ENCODE measurements at places on chromosomes 3 and 15.

DNA sequence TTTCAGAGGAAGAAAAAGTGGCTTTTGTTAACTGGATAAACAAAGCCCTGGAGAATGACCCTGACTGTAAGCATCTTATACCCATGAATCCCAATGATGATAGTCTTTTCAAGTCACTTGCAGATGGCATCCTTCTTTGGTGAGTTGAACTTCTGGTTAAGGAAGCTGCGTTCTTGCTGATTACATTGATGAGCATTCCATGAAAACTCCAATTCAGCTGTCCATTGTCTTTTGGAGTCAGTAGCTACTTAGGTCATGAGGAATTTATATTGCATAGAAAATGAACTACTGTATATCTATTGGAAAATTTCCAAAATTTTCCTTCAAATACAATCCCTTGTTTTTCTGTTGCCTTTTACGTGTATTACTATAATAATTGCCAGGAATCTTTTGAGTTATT is 47.7 kb upstream of the TRPC1 start:
- no peak for DNase-seq

DNA sequence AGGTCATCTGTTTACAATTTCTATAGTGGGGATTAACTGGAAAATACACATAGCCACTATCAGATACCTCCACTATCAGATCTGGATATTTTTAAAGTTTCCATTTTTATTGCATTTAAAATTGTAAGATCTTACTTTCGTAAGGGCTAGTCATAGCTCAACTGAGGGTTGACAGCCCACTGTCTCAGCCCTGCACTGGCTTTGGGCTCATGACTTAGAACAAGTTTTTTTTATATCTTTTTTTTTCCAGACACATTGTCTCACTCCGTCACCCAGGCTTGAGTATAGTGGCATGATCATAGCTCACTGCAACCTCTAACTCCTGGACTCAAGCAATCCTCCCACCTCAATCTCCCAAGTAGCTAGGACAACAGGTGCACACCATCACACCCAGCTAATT is 48.8 kb upstream of the DNAJC13 start:
- no peak for DNase-seq

DNA sequence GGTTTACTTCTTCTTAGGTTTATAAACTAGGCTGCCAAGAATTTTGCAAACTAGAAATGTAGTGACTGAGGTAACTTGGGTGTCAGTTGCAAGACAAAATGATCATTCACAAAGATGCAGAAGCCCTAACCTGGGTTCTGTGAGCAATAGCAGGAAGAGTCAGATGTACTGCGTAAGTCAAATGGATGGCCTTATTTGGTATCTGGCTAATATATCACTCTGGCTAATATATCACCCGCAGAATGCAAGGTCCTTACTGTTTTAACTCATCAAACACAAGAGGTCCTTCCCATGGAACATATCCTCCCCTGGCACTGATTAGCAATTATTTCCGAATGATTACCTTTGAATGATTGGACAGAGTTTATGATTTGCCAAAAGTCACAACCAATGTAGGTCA is 37.4 kb downstream of the RBMS3 start:
- peak; percentile 29 for DNase-seq

DNA sequence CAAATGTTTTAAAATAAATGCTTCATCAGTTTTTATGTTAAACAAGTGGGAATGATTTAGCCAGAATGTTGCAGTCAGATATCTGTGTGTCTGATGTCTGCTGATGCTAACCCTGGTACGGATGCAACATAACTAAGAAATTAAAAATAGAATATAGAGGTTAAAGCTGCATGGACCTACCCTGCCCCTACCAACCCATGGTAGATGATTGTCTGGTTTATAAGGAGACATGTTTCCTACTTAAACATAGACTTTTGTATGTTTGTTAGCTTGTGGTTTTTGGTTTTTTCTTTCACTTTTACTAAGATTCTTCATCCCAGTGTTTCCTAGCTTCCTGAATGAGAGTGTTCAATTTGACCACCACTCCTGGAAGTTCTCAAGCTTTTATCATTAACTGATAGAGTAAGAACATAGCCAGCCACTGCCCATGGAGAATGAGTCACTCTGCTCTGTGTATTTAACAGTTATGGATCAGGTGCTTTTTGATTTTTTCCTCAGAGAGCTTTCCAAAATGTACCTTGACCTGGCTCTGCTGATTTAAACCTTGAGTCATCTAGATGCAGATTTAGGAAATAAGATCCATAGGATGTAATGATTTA is 70.7 kb upstream of the VEPH1 start:
- DNase-seq = peak; percentile 30

GRCh38 chr3:136819731-136820679 is 1.1 kb downstream of the SLC35G2 start:
- DNase-seq = peak; percentile 27

DNA sequence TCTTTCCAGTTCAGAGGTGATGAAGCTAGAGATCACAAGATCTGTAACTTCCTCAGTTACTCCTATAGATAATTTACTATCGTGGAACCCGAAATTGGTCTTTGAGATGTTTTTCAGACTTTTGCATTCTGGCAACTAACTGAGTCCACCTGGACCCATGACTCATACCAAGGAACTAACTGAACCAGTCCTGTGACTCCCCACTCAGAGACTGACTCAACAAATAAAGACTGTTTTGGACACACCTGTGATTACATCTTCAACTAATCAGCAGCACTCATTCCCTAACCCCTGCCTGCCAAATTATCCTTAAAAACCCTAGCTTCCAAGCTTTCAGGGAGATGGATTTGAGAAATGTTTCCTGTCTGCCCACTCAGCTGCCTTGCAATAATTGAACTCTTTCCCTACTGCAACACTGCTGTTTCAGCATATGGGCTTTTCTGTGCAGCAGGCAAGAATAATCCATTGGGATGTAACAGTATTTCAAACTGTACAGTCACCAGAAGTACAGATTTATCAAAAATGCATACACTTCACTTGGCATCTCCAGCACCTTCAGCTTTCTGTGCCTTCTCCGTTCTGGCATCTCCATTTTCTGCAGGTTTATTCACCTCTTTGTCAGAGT is 57.7 kb downstream of the GATM start:
- no peak for DNase-seq

GRCh38 chr15:70031713-70032112 is 66.0 kb downstream of the TLE3 start:
- DNase-seq = no peak

DNA sequence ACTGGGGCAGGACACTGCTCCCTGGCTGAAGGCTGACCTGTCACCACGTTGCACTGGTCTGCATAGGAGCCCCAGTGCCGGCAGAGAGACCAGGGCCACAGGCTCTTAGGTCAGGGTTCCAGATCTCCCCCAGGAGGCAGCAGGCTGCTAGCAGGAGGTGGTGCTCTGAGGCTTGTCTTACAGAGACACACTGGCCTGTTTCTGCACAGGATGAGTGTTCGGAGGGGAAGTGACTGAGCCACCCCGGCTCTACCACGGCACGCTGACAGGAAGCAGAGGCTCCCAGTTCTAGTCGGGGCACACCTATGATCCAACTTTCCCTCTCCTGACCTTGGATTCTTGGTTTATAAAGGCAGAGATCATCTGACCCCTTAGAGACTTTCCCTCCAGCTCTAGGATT is 8.6 kb downstream of the FBXL22 start:
- DNase-seq = no peak

DNA sequence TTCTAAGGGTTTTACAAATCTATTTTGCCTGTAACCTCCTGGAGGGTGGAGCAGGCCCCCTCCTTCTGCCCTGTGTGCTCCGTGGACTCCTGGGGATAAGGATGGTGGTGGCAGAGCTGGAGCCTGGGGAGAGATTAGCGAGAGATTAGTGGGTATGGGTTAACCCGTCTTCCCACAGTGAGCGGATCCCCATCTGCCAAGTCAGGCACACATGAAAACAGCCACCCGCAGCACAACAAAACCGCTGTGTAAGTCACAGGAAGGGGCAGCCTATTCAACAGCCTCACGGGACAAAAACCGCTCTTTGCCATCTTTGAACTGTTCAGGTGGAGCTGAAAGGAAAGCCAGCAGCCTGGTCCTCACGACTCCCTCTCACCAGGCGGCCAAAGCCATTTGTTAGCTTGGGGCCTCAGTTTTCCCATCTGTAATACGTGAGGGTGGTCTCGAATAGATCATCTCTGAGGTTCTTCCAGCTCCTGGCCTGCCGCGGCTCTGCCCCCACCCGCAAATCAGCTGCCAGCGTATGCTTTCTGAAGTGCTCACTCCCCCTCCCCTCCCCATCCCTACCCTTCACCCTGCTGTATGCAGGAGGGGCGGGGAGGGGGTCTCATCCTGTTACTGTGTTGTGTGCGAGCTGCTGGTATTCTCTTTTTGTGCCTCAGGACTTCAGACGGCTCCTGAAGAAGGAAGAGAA is 43.6 kb downstream of the PDIA5 start:
- DNase-seq = no peak

- DNase-seq = no peak
These were observed 40.7 kb downstream of the MYRIP start for GRCh38 chr3:39849992-39850715.

GRCh38 chr3:23422517-23422851 is 219.4 kb downstream of the UBE2E2 start:
- no peak for DNase-seq

GRCh38 chr3:110343945-110344344 is 727.7 kb upstream of the NECTIN3 start:
- DNase-seq = no peak

GRCh38 chr3:72144773-72145505 is 360.0 kb upstream of the PROK2 start:
- peak; percentile 52 for DNase-seq

DNA sequence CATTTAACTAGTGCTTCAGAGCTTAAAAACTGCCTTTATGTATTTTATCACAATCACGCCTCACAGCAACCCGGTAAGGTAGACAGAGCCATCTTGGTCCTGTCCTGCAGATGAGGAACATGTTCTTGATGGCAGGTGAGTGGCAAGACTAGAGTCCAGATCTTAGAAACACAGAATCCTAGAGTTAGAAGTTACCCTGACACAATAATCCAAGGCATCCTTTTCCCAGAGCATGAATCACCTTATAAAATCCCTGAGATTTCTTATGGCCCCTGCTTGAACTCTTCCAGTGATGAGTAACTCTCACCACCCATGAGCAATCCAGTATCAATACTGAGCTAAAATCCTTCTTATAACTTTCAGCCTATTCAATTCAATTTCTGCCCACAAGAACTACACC is 16.9 kb downstream of the POPDC2 start:
- DNase-seq = no peak

- no peak for DNase-seq
These were observed 110.9 kb downstream of the VGLL3 start for GRCh38 chr3:86880066-86880465.

GRCh38 chr3:122962149-122962548 is 65.4 kb downstream of the SEMA5B start:
- no peak for DNase-seq

GRCh38 chr3:13207975-13208705 is 134.9 kb upstream of the IQSEC1 start:
- no peak for DNase-seq

DNA sequence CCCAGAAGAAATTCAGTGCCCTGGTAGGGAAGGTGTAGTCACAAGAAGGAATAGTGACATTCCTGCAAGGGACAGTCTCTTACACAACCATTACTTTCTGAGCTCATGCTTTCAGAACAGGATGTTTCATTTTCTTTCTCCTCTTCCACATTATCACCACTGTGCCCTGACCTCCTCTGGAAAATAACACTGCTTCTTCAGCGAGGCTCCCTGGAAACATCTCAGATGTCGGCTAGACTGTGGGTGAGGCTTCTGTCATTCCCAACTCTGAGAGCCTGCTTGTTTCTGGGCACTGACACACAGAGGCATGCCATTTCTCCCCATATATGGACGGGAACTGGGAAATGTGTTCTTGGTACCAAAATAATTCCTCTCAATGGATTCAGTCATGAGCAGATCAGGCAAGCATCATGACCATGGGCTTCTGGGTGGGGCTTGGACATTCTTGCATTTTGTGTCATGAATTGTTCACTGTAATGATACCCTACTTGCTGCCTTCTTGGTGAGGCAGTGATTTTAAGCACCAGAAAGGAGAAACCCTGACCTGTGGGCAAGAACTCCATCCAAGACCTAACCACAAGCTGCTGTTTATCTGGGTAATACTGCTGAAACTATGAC is 14.3 kb upstream of the TNFAIP8L3 start:
- no peak for DNase-seq

GRCh38 chr3:131957511-131957910 is 77.3 kb downstream of the CPNE4 start:
- no peak for DNase-seq

- DNase-seq = no peak
These were observed 447.4 kb upstream of the NR2F2 start for GRCh38 chr15:95883064-95883463.

DNA sequence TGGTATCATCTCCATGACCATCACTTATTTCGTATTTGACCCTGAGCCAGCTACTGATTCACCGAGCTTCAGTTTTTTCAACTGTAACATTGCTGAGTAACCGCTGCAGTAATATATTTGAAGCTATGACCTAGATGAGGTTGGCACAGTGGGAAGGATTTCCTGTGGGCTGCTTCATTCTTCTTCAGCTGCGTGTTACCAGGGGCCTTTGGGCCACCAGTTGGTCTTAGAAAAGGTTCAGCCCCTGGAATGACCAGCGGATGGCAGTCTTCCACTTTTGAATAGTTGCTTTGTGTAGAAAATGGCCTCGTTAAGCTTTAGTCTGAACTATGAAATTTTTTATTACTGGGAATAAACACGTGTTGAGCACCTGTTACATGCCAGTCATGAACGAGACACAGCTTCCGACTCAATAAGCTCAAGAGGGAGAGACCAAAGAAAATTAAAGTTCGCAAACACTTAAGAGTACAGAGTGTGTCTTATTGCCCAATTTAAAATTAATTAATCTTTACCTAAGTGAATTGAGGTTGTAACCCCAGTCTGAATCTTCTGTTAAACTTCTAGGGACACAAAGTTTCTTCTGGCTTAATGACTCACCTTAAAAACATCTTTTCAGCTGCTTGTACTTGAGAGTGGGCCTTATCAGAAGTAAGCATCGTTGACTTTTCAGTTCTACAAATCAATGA is 57.6 kb upstream of the NR2E3 start:
- DNase-seq = no peak

DNA sequence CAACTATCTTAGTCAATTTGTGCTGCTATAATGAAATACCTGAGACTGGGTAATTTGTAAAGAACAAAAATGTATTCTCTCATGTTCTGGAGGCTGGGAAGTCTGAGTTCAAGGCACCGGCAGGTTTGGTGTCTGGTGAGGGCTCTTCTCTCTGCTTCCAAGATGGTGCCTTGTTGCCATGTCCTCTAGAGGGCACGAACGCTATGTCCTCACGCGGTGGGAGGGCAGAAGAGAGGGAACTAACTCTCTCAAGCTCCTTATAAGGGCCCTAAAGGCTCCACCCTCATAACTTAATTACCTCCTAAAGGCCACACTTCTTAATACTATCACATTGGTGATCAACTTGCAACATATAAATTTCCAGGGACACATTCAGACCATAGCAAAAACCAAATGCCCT is 108.4 kb downstream of the ADAMTSL3 start:
- DNase-seq = no peak

DNA sequence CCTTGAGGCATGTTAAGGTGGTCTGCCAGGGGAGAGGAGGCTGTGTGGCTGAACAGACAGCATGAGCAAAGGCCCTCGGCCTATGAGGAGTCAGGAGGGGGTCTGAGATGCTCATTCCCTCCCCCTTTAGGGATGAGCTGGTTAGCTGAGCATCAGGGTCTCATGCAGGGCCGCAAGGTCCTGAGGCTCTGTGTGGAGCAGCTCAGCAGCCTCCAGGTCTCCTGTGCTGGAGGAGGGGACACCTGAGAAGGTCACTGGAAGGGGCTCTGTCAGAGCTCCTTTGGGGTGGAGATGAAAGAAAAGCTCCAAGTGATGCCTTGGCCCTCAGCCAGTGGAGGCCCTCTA is 67.1 kb downstream of the RASGRF1 start:
- no peak for DNase-seq

All from mucosa of gallbladder (tissue), 1 donor.